ENCODE measurements at places on chromosomes 4 and X. TPM values are rescaled to one million over a fixed set of nuclear protein-coding genes. Genes with fewer than 3 reads are reported as not detected.

DNA sequence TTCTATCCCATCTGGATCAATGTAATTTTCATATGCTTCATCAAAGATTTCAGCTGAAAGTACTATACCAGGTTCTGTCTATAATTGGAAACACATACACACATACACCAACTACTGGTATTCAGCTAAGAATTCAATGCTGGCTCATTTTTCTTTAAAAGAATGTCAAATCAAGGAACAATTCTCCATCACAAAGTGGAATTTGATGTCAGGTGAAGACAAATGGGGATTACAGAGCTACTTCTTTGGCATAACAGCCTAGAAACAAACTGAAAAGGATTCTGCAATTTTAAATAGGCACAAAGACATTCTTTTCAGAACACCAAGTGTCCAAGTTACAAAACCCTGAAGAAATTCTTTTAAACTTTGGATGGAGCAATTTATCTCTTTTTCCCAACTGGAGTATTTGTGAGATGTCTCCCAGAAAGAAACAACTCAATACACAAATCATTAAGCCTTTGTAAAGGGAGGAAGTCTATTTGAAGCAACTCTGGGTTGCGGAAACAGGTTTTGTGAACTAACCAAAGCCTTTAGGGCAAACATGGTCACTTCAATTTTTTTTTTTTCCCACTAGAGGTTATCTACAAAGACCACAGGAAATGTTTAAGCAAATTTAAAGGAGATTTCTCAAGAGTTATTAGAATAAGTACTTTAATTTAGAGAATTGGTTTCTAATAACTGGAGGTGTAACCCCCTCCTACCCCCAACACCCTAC lies 1.9 kb upstream of the FAM9C start:
- DNase-seq: no peak

DNA sequence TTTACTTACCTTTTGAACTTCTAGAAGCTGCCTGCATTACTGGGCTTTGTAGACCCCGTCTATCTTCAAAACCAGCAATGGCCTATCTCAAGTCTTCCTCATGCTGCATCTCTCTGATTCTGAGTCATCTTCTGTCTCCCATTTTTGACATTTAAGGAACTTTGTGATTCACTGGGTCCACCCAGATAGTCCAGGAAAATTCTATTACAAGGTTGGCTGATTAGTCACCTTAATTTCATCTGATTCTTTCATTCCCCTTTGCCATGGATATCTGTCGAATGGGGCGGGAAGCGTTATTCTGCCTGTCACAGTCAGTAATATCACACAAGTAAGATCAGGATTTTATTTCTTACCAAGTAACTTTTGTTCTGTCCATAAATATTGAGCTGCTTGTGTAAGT lies 618.0 kb downstream of the CCSER1 start:
- DNase-seq: no peak

DNA sequence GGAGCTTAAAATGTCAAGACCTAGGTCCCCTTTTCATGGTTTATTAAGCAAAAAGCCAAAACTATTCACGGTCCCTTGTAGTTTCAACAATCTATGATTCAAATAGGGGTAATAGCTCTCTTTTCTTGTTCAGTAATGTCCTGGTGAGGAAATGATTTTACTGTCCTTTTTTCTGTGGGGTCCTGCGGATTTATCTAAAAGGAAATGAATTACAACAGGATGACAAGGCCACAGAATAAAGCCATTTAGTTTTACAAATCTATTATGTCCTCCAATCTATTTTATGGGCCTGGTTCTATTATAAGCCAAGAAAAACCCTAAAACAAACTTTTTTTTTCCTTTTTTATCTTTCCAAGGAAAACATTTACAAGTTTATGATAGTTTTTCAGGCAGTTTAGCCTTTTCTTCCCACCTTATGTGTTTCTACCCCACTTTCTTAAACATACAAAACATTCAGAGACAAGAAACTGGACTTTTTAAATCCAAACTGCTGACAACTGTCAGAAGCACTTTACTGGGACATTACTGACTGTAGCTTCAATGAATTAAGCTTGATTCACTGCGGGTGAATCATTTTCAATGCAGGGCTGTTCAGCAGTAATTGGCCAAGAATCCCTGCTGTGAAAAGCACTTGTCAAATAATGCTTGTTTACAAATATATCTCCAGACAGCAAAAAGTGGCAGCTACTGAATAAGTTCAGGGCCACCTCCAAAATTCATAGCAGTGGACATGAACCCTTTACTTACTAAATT lies 4.3 kb downstream of the EPHA5 start:
- no peak for DNase-seq

DNA sequence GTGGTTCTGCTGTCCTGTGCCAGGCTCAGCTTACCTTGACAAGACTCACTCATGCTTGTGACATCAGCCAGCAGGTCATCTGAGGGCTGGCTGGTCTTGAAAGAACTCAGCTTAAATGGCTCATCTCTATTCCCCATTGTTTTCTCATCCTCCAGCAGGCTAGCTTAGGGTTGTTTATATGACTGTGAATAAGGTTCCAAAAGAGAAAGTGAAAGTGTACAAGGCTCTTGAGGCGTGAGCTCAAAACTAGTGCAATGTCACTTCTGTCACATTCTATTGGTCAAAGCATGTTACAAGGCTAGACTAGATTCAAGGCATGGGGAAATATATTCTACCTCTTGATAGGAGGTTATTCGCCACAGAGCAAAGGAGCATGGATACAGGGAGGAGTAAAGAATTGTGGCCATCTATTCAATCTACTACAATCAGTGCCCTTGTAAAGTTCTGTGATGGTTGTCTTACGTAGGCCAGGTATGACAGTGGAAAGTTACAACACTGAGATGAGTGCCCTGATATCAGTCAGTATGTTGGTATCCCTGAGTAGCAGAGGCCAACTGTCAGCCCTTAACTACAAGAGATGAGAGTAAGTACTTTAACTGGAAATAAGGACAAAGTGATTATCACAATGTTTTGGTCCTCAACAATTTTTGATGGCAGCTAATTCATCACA lies 19.8 kb upstream of the TMLHE start:
- no peak for DNase-seq

GRCh38 chrX:40011322-40012038 lies 86.3 kb downstream of the BCOR start:
- no peak for DNase-seq

The YY2 gene
- total RNA-seq: 1.8 TPM

The MTNR1A gene
- total RNA-seq: not detected
